NCI-H345 (cell line): ENCODE measurements at places on chromosomes 1 and 21.

DNA sequence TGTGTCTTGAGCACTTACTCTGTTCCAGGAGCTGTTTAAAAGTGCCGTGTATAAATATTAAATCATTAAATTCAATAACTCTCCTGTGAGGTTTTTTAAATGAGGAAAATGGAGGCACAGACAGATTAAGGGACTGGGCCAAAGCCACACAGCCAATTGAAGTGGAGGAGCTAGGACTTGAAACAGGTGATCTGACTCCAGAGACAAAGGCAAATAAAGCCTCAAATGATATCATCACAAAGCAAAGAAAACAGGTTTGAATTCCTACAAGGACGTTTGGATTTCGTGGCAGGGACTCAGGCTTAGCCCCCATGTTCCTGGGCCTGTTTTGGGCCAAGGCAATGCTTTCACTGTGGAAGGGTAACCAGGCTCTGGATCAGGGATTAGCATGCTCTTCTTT is 45.2 kb upstream of the DMBX1 start:
- DNase-seq = no peak

GRCh38 chr1:9984253-9984652 is 12.8 kb upstream of the RBP7 start:
- no peak for DNase-seq

- no peak for DNase-seq
These were observed 83.7 kb downstream of the PLD5 start for GRCh38 chr1:242440757-242441156.

- DNase-seq = no peak
These were observed 190.4 kb downstream of the NRIP1 start for GRCh38 chr21:14874379-14874778.

DNA sequence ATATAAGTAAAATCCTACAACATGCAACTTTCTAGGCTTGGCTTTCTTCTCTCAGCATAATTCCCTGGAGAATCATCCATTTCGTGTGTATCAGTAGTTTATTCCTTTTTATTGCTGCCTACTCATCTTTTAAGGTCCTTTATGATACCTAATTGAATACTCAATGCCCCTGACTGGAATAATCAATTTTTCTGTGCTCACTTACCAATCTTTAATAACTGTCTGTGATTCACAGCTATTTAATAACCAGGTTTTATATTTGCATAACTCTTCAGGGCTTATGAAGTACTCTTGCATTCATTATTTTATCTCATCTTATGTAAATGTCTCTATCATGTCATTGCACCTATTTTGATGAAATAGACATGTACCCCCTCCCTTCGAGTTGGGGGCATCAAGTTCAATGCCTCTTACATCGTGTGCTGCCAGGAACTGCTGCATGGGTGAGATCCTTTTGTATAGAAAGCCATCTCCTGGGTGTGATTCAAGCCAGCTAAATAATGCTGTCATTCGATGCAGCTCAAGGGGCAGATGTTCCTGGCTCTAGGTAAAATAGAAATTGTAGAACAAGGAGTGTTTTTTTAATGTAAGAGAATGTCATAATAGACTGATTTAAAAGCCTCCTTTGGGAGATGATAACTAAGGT is 222.7 kb downstream of the SLC35F3 start:
- DNase-seq = peak; percentile 21

- no peak for DNase-seq
These were observed 198.4 kb downstream of the MATN1 start for GRCh38 chr1:30524840-30525617.

DNA sequence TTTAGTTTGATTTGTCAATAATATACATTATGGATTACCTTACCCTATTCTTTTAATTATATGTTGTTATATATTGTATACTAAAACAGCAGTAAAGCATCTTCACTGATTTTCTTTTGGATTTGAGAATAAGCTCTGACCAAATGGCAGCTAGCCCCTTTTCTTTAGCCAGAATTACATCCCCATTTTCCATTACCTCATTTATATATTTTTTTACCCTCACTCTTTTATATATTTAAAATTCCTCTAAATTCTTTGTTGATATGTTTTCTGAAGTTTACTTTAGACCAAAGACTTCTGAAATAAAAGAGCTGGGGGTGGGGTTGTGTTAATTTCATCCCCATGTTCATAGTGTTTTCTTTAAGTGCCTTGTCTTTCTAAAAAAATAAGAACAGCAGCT is 24.6 kb downstream of the ANGPTL1 start:
- DNase-seq = no peak

GRCh38 chr1:189149547-189150375 is 1327.9 kb downstream of the BRINP3 start:
- no peak for DNase-seq

GRCh38 chr1:183353597-183353996 is 64.6 kb downstream of the NMNAT2 start:
- peak; percentile 3 for DNase-seq

GRCh38 chr1:75203415-75204277 is 69.5 kb downstream of the LHX8 start:
- peak; percentile 45 for DNase-seq

DNA sequence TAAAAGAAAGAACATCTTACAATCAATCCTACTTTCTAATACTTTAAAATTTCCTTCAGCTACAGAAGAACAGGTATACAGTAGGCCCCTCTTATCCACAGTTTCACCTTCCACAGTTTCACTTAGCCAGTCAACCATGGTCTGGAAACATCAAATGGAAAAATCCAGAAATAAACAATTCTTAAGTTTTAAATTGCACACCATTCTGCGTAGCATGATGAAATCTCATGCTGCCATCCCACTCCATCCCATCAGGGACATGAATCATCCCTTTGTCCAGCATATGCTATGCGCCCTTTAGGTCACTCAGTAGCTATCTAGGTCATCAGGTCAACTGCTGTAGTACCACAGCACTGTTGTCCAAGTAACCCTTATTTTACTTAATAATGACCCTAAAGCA is 67.7 kb downstream of the HSF2BP start:
- no peak for DNase-seq

DNA sequence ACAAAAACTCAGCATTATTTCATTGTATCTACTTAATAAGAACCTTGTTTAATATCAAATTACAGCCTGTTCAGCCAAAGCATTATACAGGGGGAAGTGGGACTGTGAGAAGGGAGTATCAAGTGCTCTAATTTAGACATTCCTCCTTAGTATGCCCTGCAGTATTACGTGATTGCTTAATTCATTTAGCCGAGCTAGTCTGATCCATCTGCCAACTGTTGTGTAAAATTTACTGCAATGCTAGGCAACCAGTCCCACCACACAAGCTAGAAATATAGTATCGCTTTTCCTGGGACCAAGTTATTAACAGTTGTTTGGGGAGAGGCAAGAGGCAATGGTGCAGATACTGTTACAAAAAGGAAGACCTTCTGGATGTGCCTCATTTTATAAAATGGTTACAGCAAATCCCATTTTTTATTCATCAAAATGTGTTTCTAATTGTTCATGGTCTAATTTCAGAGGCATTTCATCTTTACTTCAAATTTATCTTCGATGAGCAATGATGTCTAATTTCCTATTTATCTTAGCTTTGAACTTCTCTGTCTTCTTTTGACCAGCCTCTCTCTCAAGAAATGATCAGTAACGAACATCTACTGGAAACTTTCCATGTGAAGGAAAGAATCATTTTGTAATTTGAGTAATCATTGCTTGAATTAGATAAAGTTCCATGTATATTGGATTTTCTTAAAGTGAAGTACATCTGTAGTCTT is 283.3 kb downstream of the DUSP10 start:
- DNase-seq = no peak

DNA sequence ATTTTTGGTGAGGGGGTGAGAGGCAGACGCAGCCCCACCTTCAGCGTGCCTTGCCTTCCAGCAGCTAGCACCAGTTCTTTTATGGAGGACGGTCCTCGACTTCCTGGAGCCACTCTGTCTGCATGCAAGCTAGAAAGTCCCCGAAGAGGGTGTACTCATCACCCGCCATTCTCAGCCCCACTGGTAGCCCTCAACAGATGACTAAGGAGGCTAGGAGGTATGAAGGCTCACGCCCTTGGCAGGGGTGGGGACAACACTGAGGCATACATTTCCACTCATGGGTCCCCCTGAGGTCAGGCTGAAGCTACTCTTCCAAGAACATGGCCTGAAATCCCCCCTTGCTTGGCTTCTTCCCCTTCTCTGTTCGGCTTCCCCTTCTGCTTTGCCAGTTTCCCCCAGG is 8.9 kb upstream of the PTPRF start:
- no peak for DNase-seq

- peak; percentile 28 for DNase-seq
These were observed 919 bp downstream of the HECTD3 start for GRCh38 chr1:45009956-45010854.

- no peak for DNase-seq
These were observed 103.2 kb upstream of the SLC44A3 start for GRCh38 chr1:94716965-94717364.

GRCh38 chr21:42557420-42557819 is 43.8 kb downstream of the SLC37A1 start:
- no peak for DNase-seq

DNA sequence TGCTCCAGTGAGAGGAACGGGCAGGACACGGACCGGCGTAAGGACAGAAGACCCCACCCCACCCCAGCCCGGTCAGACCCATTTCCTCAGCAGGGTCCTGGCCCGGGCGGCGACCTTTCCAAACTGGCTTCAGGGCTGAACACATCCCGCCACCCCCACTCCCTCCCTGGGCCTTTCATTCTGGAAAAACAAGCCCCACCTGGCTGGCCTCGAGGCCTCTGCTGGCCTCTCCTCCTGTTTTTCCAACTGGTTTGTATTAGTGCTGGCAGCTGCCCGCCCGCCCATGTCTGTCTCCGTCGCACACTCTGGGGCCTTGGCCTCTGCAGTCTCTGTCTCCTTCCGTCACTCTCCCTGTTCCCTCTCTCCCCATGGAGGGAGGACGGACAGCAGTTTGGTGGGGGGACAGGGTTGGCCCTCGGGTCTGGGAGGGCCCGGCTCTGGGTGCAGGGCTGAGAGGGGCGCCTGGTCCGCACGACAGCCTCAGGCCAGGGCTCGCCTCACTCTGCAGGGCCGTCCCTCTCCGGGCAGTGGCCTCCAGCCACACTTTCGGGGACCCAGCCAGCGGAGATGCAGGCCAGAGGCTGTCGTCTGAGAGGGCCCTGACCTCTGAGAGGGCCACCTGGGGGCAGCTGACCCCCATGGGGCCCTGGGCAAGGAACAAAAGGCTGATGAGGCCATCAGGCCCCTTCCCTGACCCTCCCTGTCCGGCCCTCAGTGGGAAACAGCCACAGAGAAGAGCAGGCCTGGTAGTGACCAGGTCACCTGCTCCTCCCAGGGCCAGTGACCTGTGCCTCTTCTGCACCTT is 1.5 kb upstream of the MXRA8 start:
- DNase-seq = no peak

- DNase-seq = no peak
These were observed 1.5 kb downstream of the PARP1 start for GRCh38 chr1:226406401-226406881.

DNA sequence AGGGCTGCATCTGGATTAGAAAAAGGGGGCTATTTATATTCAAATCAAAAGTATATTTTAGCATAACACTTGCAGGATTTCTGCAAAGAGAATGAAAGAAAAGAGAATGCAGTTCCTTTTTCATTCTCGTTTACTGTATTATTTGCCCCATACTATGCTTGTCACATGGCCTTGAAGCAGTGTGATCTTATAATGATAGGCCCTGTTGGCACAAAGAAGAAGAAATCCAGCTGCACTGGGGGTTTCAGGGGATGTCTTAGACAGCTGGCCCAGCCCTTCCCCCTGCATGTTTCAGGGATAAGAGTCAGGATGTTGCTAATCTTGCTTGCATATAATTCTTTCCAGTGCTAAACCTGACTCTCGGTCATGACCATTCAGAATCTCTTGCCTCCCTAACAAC is 369.5 kb downstream of the SEC16B start:
- no peak for DNase-seq

DNA sequence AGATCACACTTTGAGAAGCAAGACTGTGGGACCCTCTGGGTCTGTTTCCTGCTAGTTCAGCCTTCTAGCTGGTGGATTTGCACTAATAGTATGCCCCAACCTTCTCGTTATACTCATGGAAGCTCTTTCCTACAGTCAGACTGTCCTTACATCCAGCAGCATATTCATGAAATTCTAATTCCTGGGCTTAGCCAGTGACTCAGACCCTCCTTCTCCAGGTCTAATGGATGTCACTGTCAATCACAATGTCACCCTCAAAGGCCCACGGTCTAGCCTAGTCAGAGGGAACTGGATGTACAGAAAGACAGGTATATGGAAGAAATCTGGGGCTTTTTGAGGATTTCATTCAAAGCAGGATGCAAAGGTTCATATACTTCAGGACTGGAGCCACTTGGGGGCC is 72.4 kb downstream of the KCNJ15 start:
- DNase-seq = no peak

DNA sequence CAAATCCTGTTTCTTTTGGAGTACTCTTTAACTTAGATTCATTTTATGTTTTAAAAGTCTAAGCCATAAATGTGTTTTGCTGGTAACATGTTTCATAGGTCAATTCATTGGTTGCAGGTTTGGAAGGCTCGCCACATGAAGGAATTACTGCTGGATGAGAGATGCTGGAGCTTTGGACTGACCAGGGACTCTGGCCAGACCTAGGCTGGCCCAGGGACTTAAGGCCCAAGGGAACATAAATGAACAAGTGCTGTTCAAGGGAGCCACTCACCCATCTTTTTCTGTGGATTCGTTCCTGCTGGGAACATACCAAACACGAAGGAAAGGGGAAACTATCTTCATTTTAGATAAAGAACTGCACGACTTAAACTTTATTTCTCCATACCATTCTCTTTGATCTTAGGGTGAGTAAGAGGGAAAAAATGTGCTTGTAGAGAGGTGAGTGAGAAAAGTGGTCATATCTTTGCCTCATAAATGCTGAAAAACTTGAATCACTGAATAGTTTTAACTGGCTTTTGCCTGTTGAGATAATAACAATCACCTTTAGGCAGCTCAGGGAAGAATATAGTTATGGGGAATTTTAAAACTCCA is 15.3 kb upstream of the SHCBP1L start:
- no peak for DNase-seq

DNA sequence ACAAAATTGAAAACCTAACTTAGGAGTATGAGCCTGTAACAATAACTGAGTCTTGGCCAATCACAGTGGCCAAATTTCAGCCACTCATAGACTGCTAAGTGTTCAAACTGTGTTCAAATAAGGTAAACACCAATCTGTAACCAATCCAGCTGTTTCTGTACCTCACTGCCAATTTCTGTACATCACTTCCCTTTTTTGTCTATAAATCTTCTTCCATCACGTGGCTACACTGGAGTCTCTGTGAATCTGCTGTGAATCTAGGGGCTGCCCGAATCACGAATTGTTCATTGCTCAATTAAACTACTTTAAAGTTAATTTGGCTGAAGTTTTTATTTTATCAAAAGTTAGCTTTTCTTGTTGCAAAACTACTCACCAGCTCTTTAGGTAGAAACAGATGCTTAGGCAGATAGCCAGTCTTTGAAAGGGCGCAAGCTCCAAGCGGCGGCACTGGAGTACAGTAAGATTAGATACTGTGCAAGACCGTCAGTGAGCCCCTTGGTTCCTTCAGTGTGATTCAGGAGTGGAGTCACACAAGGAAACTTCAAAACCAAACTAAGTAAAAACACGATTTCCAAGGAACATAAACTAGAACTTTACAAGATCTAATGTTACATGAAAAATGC is 43.2 kb upstream of the ADGRL2 start:
- DNase-seq = no peak

GRCh38 chr1:202049129-202049528 is 38.7 kb downstream of the ELF3 start:
- DNase-seq = no peak

- no peak for DNase-seq
These were observed 4.8 kb upstream of the CRYBG2 start for GRCh38 chr1:26358411-26359384.

- peak; percentile 79 for DNase-seq
These were observed 44.0 kb downstream of the YARS1 start for GRCh38 chr1:32773018-32773763.
